ENCODE measurements at places on chromosomes 7 and 10.
A peak's percentile ranks its signal among the peaks of the same experiment; 100 is the strongest.

DNA sequence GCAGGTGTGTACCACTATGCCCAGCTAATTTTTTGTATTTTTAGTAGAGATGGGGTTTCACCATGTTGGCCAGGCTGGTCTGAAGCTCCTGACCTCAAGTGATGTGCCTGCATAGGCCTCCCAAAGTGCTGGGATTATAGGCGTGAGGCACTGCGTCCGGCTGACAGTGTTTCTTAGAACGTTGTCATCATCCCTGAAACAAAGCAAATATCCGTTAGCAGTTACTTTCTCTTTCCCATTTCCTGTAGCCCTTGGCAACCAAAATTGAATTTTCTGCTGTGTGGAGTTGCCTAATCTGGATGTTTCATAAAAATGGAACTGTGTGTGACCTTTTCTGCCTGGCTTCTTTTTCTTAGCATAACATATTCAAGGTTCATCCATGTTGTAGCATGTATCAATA is 22.4 kb downstream of the ZNF33A start:
- no peak for DNase-seq

DNA sequence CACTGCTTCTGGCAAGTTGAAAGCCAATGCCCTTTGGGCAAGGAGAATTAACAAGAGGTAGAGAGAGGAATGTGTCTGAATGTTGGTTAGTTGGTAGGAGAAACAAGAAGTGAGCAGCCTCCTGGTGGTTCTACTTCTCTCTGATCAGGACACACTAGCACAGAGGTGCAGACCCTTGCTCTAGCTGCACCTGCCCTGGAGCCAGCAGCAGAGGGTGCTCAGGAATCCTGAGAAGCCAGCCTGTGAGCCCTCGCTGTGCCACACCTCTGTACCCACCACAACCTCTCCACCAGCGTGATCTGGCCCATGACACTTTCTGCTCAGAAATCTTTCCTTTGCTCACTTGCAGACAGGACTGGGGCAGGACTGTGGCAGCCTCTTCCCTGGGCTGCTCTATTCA is 364.7 kb downstream of the RPS24 start:
- DNase-seq: no peak

DNA sequence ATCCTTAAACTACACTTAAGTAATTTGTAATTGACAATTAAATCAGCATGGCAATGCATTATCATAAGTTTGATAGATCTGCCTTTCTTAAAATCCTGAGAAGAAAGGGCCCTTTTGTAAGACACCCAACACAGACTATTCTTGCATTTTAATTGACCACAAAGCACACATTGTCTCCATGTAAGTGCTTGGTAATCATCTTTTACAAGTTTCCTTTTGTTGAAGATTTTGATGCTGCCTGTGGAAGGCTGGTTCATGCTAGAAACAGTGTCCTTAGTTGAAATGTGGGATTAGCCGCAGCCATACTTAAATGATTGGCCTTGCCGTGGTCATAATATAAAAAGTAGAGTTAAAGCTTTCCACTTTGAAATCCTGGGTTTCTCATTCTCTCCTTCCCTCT is 32.3 kb upstream of the CELF2 start:
- no peak for DNase-seq

GRCh38 chr10:129123428-129123827 is 343.6 kb upstream of the MGMT start:
- no peak for DNase-seq

DNA sequence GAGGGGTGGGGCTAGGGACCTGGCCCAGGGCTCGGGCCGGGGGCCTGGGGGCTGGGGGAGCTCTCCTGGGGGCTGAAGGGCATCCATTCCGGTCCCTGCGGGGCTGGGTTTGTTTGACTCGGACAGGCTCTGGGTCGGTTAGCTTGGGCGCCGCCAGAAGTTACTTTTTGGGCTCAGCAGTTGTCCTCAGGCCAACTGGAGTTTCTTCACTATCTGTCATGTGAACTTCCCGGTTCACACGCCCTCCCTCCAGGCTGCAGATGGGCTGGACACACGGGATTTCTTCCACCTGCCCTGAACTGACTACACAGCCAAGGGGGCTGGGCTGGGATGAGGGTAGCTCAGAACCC is 3.8 kb downstream of the SLC4A2 start:
- no peak for DNase-seq

DNA sequence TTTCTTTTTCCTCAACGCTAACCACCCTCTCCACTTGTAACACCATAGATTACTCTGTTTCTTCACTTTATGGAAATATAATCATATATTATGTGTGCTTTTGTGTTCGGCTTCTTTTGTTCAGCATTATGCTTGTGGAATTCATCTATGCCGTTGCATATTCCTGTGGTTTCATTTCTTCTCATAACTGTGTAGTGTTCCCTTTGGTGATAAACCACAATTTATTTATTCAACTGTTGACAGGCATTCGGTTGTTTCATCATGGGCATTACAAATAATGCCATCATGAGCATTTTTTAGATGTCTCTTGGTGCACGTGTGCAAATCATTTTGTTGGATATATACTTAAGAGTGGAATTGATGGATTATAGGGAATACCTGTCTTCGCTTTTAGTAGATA is 12.1 kb downstream of the AVL9 start:
- no peak for DNase-seq

GRCh38 chr7:76260171-76260703 is 42.2 kb upstream of the HSPB1 start:
- DNase-seq: no peak

- DNase-seq: no peak
These were observed 73.4 kb upstream of the ZNF722 start for GRCh38 chr7:63925262-63925625.

DNA sequence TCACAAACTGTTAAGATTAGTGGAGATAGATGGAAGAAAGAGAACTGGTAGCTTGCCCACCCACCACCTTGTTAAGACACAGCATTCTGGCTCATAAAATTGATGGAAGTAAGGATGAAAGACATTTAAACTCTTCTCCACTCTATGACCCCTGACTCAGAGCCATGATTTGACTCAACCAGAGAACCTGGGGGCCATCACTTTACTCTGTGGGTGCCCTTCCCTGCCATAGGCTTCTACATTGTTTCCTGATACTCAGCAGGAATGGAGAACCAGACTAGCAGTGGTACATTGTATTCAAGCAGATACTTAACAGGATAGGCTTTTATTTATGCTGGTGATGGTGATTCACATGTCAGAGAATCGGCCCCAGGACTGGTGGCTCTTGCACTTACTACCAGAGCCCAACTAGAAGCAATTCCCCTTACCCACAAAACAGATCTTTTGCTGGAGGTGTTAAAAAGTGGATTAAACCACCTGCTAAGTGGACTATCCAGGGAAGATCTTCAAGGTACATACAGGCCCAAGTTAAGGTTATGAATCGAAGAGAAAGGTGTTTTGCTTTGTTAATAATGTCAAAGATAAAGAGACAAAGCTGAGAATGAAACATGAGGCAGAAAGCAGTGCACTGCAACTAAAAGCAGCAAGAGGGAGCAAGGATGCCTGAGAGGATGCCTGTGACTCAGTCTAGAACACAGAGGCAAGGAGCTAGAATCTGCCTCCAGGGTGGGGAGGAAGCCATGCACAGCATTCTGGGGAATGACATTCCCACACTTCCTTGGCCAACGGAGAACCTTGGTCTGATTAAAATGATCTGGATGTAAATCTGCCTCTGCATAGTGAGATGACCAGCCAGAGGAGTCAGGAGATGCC is 36.0 kb upstream of the GLI3 start:
- peak; percentile 23 for DNase-seq

- DNase-seq: no peak
These were observed 304.4 kb downstream of the HDAC9 start for GRCh38 chr7:18799899-18800298.

DNA sequence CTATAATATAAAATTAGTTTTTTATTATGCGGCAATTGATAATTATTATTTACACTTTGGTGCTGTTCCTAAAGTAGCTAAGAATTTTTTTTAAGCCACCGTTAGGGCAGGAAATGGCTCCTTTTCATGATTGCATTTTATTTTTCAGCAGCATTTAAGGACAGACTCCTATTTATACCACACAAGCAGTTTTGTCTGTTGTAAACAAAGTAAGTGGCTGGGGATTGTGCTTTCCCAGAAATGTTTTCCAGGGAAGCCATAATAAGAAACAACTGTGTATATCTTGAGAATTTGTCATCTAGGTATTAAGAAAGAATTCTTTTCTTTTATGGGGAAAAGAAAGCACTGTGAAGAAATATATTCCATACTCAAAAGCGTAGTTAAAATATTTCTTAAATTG is 232.0 kb downstream of the VTI1A start:
- no peak for DNase-seq

DNA sequence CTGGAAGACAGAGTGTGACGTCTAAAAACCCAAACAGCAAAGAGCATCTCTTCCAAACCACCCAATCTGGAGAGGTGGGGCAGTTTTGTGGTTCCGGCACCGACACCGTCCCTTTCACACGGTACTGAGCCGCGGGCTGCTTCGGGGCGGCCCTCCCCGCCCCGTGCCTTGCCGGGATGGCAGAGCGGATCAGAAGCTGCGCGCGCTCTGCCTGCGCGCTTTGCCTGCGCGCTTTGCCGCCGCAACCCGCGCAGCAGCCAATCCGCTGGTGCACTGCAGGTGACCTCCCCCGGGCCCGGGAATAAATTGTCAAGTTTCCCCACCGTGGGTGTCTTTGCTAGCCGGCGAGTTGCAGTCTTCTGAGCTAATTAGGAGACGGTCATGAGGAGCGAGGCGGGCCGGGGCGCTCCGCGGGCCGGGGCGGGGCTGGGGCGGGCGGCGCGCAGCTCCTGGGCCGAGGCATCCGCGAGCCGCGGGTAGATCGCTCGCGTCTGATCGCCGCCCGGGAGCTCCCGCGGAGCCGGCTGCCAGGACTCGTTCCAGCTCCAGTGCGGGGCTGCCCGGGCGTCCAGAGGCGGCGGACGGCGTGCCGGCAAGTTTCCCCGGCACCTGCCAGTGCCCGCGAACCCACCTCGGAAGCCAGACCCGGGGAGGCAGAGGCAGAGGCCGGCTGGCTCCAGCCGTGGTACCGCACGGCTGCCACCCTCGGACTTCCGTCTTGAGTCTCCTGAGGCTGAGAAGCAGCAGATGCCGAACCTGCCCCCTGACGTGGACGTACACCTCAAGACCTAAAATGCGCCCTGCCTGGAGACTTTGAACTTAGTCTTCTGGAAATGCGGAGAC is 536.0 kb upstream of the GALNT17 start:
- no peak for DNase-seq

GRCh38 chr7:157250605-157251228 is 86.1 kb upstream of the DNAJB6 start:
- DNase-seq: peak; percentile 22

DNA sequence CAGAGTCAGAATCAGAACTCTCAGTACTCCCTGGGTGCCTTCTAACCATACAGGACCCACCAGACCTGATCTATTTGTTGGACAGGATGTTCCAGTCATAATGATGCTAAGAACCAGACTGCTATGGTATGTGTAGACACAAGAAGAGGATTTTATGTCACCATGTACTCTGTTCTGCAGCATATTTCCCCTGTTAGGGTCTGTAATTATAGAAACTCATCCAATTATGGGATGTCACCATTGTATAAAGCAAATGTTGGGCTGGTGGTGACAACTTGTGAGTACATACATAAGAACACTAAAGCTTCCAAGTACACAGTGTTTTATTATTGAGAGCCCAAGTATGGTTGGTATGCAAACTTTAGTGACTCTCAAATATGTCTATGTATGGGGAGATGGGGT is 67.1 kb upstream of the AGBL3 start:
- DNase-seq: no peak

DNA sequence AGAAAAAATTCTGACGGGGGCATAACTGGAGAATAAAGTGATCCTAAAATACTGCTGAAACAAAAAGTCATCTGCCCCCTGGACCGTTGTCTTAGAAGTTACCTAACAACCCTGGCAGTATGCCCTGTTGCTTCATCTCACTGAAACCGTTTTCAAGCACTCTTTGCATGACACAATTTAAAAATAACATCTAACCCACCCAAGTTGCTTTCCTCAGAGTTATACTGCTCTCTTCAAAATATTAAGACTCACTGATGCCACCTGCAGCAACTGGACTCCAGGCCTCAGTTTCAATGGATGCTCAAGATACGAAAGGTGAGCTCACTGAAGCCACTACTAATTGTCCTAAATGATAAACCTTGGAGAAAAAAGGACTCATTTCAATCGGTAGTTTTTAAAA is 57.4 kb downstream of the CDK6 start:
- DNase-seq: no peak

GRCh38 chr7:120028636-120029035 is 244.3 kb upstream of the KCND2 start:
- DNase-seq: peak; percentile 2

DNA sequence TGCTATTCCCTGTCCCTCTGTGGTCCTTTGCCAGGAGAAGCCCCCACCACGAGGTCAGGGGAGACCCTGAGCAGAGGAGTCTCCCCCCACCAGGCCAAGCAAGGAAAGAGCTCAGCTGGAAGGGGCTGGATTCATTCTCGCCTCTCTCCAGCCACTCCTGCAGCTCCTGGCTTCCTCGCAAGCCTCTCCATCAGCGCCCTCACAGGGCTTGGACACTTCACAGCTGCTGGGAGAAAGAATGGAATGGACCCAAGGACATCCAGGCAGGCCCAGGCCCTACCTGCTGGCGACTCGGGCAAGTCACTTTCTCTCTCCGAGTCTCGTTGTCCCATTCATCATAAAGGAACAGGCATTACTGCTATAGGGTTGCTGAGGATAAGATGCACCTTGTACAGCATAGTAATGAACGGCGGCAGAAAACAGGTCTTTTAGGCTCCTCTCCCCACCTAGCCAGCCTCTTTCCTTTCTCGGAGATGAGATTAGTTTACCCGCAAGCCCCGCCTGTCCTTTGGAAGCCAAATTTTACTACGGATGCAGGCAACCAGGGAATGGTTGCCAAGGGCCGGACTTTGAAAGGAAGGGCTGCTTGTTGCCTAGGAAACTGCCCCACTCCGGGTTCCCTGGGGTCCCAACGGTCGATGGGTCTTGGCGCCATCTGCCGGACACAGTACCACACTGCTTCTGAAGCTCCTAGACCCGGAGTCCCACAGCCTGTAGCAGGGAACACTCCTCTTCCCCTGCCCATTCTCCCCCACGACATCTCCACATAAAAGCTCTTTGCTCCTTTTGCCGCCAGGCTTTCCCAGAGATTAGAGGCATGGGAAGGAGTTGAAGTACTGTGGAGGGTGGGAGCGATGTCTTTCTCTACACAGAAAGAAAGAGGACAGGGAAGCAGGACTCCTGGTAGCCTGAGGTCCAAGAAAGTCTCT is 22.3 kb downstream of the IMPDH1 start:
- DNase-seq: no peak

- no peak for DNase-seq
These were observed 31.5 kb downstream of the TM9SF3 start for GRCh38 chr10:96555330-96555729.

GRCh38 chr10:62511656-62512055 is 137.5 kb downstream of the ZNF365 start:
- no peak for DNase-seq

GRCh38 chr7:127954357-127954748 is 76.9 kb downstream of the LRRC4 start:
- no peak for DNase-seq
